Activated T-helper 1 cell treated with anti-CD3 and anti-CD28 coated beads, Interleukin-12 subunit alpha, Interleukin-12 subunit beta, Interleukin-2, Interleukin-4 antibody, amounts not matched to agents 30 ng/mL and 10 ng/mL and 1 ng/mL, durations not matched to agents 14 hours and 24 hours and 36 hours (primary cell): ENCODE measurements at places on chromosomes 12 and 14. TPM values are rescaled to one million over a fixed set of nuclear protein-coding genes. Genes with fewer than 3 reads are reported as not detected.

DNA sequence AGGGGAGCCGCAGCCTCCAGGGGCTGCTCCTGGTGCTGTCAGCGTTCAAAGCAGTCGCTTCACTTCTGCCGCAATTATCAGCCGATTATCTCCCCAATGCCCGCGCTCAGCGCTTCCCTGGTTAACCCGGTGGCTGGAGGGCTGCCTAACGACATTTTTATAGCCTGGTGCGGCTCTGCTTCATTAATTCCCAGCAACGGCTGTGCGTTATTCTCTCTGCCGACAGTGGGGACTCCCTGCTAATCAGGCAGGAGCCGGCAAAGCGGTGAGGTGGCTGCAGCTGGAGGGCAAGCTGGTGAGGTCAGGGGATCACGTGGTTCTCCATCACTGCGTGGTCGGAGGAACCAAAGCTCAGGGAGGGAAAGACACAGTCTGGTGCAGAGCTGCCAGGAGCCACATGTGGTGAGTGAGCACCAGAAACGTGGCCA lies 62.9 kb downstream of the GLRX5 start:
- peaks cover 27% of the 10 kb centered on the region for H3K27me3 ChIP-seq
- no peak overlapping the region for H3K27ac ChIP-seq
- H3K4me3 ChIP-seq, result no peak overlapping the region
- H3K36me3 ChIP-seq, result no peaks in the 10 kb centered on the region

Gene KRT86
- total RNA-seq, result 0.73 and 0.93 TPM in 2 replicates

- no peaks in the 10 kb centered on the region for H3K27me3 ChIP-seq
- no peak overlapping the region for H3K27ac ChIP-seq
- H3K4me1 ChIP-seq, result no peaks in the 10 kb centered on the region
- H3K36me3 ChIP-seq, result no peaks in the 10 kb centered on the region
- DNase-seq, result no peak
Measured at GRCh38 chr14:24817212-24818057, 183.4 kb upstream of the GZMB start.

Gene OVCH1
- total RNA-seq, result not detected in 2 replicates

DNA sequence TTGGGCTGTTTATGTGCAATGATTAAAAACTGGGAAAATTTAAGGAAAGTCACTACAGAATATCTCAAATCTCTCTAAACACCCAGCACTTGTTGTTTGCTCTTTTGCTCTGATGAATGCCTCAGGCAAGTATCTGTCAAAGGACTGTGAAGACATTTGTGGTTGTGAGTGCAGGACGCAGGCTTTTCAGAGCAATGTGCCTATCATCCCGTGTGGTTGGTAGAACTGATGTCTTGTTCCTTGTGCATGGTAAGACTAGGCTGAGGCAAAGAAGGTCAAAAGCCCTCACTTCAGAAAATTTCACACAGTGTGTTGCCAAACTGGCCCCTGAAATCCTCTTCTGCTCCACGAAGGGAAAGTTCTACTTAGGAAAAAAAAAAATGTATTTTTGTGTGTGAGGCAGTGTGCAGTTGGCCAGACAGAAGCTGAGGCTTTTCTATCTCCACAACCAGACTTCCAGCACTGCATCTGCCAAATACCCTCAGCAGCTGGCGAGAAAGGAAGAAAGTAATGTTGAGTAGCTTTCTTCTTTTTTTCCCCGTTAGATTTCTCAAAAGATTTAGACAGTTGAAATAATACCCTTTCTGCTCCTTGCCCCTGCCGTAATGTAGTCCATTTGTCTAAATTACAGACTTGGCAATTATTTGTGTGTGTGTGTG lies 1103.1 kb downstream of the VRK1 start:
- no peaks in the 10 kb centered on the region for H3K4me1 ChIP-seq
- H3K4me3 ChIP-seq, result no peak overlapping the region
- H3K27ac ChIP-seq, result no peak overlapping the region
- no peak for DNase-seq

DNA sequence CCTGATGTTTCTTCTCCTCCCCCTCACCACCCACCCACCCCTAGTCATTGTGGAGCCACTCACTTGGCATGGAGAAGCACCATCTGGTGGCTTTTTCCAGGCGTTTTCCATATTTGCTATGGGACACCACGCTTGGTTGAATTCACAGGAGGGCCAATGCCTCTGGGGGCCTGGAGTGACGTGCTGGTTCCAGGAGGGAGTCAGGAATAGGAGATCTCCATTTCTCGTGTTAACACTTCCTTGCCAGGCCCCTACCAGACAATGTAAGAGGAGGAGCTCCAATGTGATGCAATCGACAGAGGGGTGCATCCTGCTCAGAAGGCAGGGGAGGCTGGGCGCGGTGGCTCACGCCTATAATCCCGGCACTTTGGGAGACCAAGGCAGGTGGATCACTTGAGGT lies 21.6 kb upstream of the TESC start:
- H3K4me1 ChIP-seq, result peaks cover 12% of the 10 kb centered on the region
- no peak overlapping the region for H3K27ac ChIP-seq
- no peak for DNase-seq
- H3K27me3 ChIP-seq, result no peaks in the 10 kb centered on the region
- no peak overlapping the region for H3K4me3 ChIP-seq

Gene MYO1H
- total RNA-seq, result not detected in 2 replicates

- H3K27me3 ChIP-seq, result peaks cover 2% of the 10 kb centered on the region
- peaks cover 34% of the 10 kb centered on the region for H3K4me1 ChIP-seq
- no peak overlapping the region for H3K4me3 ChIP-seq
- DNase-seq, result no peak
- peak overlapping the region; percentile 29 for H3K27ac ChIP-seq
- H3K36me3 ChIP-seq, result no peaks in the 10 kb centered on the region
Measured at GRCh38 chr12:116164250-116165035, 113.0 kb downstream of the MED13L start.
